Stimulated activated CD4-positive, alpha-beta T cell treated with anti-CD3 and anti-CD28 coated beads, TNF-alpha, amount 100 ng/mL, for 24 hours (primary cell): ENCODE measurements at places on chromosomes 16 and 17.

- DNase-seq: no peak
Observed at GRCh38 chr17:54439816-54440215, 460.8 kb upstream of the TOM1L1 start.

- DNase-seq: no peak
Observed at GRCh38 chr17:57311281-57312216, 55.2 kb downstream of the MSI2 start.

- no peak for DNase-seq
Observed at GRCh38 chr16:63613701-63614100, 1508.2 kb downstream of the CDH11 start.

- no peak for DNase-seq
Observed at GRCh38 chr17:4195306-4195705, 52.3 kb downstream of the CYB5D2 start.

DNA sequence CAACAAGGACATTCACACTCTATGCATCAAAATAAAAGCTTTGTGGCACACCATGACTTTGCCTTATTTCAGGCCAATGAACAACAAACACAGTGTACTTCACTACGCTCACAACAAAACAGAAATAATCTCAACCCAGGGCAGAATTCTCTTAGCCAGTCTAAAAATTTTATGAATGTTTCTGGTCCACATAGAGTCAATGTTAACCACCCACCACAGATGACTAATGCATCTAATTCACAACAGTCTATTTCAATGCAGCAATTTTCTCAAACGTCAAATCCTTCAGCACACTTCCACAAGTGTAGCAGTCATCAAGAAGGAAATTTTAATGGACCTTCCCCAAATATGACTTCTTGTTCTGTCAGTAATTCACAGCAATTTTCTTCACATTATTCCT lies 101.7 kb downstream of the CHD9 start:
- DNase-seq: no peak

DNA sequence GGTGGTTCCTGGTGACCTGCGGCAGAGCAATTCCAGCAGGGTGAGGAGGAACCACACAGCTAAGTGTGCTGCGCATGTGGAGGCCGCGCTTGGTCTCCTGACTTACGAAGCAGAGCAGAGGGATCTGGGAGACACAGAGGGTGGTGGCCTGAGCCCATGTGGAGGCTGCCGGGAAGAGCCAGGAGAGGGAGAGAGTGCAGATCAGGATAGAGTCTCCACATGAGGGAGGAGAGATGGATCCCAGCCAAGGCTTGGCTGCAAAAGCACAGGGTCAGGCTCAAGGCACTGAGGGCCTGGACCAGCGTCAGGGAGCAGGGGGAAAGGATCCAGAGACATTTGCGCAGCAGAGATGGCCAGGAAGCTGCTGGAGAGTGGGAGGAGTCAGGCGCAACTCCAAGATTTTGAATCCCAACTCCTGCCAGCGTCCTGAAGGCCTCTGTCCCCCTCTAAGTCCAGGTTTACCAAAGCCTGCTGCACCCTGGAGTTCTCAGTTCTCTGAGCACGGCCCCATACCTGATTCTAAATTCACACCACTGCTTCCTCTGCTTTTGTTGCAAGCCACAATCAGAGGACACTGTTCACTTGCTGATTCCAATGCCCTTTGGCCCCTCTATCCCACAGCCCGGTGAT lies 11.3 kb upstream of the MLLT6 start:
- no peak for DNase-seq

GRCh38 chr17:11554042-11554441 lies 44.2 kb upstream of the DNAH9 start:
- no peak for DNase-seq

GRCh38 chr16:68936736-68937631 lies 93.7 kb downstream of the TANGO6 start:
- no peak for DNase-seq

DNA sequence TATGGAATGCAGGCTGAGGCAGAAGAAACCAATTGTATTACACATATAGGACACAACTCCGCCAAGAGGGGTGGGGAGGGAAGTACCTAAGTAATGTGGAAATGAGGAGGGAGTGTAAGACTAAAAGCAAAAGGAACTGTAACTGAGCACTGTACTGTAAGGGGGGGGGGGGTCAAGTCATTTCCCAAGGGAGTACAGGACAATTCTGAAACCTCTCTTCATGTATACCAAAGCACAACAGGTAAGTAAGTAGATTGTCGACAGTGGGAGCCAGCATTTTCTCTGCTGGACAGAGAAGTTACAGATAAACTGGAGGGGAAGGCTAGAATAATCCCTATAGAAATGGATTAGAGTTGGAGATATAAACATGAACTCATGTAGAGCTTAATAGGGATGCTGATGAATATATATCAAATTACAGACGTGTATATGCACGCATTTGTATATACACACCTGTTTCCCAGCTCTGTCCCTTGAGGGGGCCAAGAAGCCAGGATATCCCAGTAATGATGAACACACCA lies 6.4 kb downstream of the USP22 start:
- no peak for DNase-seq

DNA sequence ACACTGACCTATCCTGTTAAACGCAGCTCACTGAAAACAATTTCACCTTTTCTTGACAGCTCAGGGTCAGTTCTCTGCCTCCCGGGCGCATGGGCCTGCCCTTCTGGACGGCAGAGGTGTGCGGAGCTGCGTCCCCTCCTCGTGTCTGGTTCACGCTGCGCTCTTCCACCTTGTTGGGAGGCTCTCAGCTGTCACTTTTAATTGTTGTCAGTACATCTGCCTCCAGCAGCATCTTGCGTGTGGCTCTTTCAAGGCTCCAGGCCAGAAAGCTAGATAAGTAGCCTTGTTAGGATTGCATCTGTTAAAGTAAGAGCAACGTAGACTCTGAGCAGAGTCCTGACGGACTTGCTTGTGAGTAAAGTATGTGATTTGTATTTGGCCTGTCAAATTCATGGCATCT lies 59.4 kb downstream of the MGAT5B start:
- DNase-seq: no peak

DNA sequence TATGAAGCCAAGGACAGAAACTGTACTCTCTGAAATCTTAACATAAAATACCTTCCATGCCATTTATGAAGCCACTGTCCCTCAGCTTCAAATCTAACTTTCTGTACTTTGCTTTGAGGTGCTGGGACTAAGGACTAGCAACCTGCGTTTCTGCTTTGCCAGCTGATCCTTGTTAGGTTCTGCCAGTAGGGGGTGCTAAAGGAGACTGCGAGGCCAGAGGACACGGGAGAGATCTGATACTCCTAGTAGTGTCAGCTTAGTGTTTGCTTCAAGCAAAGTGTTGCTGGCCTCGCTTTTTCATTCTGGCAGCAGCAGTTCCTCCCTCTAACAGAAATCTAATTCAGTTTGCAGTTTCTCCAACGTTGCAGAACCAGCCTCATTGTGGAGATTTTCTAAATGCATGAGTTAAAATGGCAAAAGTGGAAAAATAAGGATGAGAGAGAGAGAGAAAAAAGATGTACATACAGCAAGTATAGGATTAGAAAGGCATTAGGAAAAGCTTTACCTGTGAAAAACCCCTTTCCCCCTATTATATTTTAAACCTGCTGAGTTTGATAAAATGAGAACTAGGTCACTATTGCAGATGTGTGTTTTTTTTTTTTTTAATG lies 297.5 kb downstream of the CA10 start:
- DNase-seq: no peak

GRCh38 chr16:3175157-3176093 lies 12.6 kb upstream of the OR1F1 start:
- peak; percentile 71 for DNase-seq

- no peak for DNase-seq
Observed at GRCh38 chr17:80668375-80669148, 123.9 kb downstream of the RPTOR start.

- no peak for DNase-seq
Observed at GRCh38 chr17:73337330-73337710, 25.5 kb upstream of the CDC42EP4 start.
